ENCODE measurements at places on chromosomes 1 and 21.

DNA sequence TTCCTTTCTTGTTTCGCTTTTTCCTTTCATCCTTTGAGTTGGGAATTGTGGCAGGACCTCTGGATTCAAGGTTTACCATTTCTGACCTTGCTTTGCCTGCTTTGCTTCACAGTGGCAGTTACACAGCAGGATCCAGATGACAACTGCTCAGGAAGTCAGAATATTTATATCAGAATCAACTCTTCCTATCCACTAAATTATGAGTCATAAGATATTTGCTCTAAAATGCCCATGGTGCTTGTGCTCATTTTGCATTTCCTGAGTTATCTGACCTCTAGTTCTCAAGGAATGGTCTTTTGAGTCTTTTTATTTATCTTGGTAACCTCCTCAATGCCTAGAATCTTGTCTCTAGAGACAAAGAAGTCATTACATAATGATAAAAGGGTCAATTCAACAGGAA lies 290.8 kb downstream of the LRRC7 start:
- no peak for DNase-seq

DNA sequence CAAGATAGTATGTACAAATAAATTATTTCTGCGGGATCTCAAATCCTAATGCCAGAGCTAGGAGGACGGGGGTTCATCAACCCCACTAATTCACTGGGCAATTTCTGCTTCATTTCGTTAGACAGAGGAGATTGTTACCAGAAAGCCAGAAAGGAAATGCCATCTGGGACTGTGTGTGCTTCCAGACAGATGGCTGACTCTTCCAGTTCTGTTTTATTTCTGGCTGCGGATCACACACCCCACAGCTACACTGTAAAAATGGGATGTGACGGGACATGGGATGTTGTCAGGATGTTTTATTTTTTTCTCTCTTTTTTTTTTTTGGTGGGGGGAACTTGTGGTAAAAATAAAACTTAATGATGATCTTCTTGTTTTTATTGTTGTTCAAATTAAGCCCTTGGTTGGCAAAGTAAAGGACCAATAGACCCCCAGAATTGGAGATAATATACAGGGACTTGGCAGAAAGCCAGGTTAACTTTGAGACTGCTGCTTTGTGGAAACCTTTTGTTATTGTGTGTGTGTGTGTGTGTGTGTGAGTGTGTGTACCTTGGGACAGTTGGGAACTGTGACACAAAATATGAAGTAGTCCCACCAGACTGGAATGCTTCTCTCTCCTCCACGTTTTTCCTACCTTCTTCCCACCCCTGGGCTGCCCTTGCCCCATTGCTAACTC lies 114.5 kb downstream of the NUF2 start:
- DNase-seq: no peak

- DNase-seq: peak; percentile 52
These were observed 686 bp downstream of the ARF1 start for GRCh38 chr1:228082918-228083870.

- DNase-seq: no peak
These were observed 329.7 kb upstream of the USP24 start for GRCh38 chr1:55544826-55545225.

DNA sequence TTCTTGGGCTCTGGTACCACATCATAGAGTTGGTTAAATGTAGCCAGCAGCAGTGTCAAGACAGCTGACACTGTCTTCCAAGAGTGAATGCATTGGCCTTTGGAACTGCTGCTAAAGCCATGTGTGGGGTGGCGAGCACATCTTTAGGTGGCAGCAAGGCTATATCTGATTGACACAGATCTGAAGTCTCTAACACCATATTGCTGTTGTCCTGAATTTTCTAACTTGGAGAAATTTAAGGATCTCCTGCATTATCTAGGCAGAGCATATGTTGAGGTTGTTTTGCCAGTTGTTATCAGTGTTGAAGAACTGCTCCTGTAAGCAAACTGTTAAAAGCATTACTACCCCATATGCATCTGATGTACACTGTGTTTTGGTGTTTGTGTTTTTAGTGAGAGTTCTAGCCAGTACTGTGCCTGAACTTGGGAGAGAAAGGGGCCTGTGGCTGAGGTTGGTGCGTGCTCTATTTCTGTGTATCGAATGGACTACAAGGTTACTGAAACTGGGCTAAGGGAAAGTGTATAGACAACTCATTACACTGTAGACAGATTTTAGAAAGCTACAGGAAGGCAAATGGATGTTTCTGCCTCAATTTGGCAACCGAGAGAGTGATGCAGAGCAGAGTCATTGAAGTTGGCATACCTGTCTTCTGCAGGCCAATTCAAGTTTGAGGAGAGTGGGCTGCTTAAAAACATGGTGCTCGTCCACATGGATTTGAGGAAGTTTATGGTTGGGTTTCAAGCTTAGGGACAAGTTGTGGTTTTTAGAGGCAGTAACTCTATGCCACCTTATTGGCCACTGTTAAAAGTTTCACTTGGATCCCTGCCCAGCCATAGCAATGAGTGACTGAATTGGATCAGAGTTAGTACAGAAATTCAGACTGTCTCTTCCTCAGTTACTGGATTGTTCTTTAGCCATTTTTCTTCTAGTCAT lies 16.9 kb downstream of the DYRK3 start:
- DNase-seq: no peak

DNA sequence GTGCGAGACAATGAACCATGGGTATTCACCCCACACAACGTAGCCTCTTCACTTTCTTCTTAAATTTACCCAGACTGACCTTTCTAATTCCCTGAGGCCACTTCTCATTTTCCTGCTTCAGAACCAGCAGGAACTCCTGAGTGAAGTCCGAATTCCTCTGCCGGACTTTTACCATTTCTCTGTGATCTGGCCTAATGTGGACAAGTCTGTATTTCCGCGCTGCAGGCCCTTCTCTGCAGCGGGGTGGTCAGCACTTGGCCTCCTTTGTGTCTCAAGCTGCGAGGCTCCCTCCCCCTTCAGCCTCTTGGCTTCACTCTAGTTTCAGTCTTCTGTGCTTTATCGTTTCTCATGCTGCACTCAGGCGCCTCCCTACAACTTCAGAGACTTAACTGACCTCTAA lies 9.4 kb upstream of the CTBS start:
- no peak for DNase-seq

- peak; percentile 59 for DNase-seq
These were observed 74.3 kb upstream of the CAPZB start for GRCh38 chr1:19559641-19560040.
